Testis (tissue), 5 donors: ENCODE measurements at places on chromosomes 4 and X. TPM values are rescaled to one million over a fixed set of nuclear protein-coding genes. Genes with fewer than 3 reads are reported as not detected.

DNA sequence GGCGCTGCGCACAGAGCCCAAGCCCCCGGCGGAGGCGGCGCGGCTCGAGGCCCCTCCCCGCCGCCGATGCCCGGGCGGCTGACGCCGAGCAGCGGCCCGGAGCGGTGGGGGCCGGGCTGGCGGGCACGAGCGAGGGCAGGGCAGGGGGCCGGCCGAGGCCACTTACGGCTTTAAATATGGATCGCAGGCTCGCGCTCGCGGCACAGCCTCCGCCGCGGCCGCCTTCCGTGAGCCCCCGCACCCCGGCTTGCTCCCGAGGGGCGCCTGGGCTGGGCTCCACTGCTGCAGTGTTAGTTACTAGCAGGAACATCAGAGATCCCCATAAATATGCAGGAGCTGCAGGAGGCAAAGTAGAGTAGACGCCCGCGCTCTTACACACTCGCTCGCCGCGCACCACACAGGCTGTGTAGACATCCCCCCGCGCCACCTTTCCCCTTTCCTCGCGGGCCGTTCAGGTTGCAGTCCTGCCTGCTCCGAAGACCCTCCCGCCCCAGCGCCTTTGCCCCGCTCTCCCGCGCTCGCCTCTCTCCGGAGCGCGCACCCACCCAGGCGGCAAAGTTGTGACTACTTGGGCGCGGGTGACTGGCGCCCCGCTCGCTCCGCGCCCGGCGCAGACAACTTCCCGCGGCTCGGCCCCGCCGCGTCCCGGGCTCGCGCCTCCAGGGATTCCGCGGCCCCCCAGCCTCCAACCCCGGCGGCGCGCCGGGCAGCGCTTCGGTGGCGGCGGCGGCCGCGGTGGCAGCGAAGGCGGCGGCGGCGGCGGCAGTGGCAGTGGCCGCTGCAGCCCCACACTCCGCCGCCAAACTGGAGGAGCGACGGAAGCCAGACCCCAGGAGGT lies 152.0 kb upstream of the SLC4A4 start:
- peaks cover 6% of the 10 kb centered on the region for H3K4me1 ChIP-seq
- DNase-seq: peak; percentile 44
- peak overlapping the region; percentile 59 for H3K27ac ChIP-seq
- peak overlapping the region; percentile 56 for H3K4me3 ChIP-seq
- H3K36me3 ChIP-seq: no peaks in the 10 kb centered on the region

DNA sequence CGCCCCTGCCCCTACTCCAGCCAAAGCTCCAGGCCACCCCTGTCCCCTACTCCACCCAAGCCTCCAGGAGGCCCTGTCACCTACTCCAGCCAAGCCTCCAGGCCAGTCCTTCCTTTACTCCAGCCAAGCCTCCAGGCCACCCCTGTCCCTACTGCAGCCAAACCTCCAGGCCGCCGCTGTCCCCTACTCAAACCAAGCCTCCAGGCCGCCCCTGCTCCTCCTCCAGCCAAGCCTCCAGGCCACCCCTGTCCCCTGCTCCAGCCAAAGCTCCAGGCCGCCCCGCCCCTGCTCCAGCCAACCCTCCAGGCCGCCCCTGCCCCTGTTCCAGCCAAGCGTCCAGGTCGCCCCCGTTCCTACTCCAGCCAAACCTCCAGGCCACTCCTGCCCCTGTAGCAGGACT lies 5.1 kb upstream of the ASMT start:
- no peaks in the 10 kb centered on the region for H3K36me3 ChIP-seq
- no peaks in the 10 kb centered on the region for H3K27me3 ChIP-seq
- no peak for DNase-seq
- no peak overlapping the region for H3K4me3 ChIP-seq
- H3K4me1 ChIP-seq: no peaks in the 10 kb centered on the region
- no peak overlapping the region for H3K27ac ChIP-seq

- DNase-seq: no peak
- H3K36me3 ChIP-seq: no peaks in the 10 kb centered on the region
- H3K27ac ChIP-seq: no peak overlapping the region
- no peaks in the 10 kb centered on the region for H3K27me3 ChIP-seq
Measured at GRCh38 chr4:76029300-76029699, 6.0 kb upstream of the CXCL10 start.

DNA sequence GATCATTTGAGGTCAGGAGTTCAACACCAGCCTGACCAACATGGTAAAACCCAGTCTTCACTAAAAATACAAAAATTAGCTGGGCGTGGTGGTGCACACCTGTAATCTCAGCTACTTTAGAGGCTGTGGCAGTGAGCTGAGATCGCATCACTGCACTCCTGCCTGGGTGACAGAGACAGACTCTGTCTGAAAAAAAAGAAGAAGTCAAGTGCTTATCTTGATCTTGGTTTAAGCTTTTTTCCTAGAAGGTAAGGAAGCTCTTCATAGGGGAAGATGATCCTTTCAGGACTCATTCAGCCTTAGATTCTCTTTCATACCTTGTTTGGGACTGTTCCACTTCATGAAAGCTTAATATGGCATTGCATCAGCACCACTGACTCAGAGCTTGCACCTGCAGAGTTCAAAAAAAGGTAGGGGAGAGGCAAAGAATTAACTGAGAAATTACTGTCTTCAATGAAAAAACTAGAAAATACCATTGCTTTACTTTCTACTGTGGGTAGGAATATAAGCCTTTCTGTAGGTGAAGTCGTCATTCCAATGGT lies 70.8 kb upstream of the EPGN start:
- DNase-seq: no peak
- no peak overlapping the region for H3K4me3 ChIP-seq
- no peak overlapping the region for H3K27ac ChIP-seq
- H3K27me3 ChIP-seq: no peaks in the 10 kb centered on the region

DNA sequence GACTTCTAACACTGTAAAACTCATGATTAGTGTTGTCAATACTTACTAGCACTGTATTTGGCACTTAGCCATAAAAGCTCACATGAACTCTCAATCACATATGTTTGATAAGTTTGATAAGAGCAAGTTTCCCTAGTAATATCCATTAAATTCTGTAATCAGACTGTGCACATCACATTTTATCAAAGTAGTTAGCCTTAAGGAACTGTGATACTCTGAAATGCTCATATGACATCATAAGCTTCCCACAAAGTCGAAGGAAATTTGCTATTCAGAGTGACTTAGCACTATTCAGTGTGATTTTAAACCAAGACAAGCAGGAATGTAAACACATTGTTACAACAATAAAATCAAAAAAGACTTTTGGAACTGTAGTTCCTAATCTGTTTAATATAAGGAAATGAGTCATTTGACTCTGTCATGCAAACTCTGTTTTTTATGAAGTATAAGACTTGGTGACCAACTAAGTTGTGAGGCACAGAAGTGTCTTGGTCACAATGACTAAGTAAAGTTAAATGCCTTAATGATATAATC lies 6.7 kb downstream of the SLC7A11 start:
- no peaks in the 10 kb centered on the region for H3K4me1 ChIP-seq
- no peak for DNase-seq
- no peak overlapping the region for H3K4me3 ChIP-seq
- H3K27ac ChIP-seq: no peak overlapping the region

DNA sequence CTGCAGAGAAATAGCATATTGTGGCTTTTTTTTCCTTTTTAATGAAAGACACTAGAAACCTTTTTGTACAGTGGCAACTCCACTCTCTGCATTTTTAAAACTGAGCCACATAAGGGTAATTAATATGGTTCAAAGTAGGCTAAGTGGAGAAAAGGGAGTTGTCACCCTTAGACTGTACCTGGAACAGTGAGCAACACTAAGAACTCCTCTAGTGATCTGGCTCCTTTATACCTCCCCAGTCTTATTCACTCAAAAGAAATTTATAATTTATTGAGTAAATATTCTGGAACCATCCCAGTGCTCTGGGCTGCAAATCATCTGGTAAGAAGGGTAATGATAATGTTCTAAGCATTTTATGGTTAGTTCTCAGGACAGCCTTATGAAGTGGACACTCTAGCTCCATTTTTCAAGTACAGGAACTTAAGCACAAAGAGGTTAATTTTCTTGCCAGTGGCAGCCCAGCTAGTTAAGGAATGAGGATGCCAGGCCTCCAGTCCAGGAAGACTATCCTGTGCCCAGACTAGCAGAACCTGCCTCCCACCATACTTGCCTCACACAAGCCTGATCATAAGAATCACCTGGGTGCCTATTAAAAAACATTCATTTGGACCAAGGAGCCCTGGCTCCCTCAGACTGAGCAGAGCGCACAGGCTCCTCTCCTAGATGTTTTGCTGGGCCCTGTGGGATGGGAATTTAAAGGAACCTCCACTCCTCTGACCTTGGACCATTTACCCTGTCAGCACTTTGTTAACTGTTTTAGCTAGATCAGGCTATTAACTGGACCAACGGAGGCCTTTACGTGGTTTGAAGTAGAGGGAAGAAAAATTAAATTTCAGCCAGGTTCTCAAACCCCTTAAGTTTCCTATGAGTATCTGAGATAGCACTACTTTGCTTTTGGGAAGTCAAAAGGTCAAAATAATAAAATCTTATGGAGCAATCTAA lies 102.6 kb downstream of the PDE5A start:
- no peak for DNase-seq
- H3K27me3 ChIP-seq: no peaks in the 10 kb centered on the region
- H3K4me3 ChIP-seq: no peak overlapping the region
- H3K4me1 ChIP-seq: no peaks in the 10 kb centered on the region

DNA sequence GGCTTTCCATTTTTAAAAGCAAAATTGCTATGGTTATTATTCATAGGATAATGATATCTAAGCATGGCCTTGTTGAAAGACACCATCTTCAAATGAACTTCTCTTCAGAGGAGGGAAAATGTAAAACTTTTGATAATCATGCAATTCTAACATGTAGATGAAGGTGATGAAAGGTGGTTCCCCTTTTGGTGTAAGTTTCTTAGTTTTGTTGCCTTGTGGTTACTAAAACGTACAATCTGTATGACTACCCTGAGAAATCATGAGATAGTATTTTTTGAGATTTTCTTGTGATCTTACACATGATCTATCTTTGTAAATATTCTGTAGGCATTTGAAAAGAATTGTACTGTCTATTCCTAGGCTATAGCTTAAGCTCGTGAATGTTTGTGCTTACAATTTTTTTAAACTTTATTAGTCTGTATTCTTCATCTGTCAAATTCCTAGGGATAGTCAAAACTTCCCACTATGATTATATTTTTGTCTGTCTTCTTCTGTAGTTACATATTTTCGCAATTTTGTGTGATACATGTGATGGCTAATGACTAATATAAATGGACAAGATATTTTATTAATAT lies 47.5 kb downstream of the PTPN13 start:
- no peaks in the 10 kb centered on the region for H3K36me3 ChIP-seq
- H3K27ac ChIP-seq: no peak overlapping the region
- no peak overlapping the region for H3K4me3 ChIP-seq
- no peaks in the 10 kb centered on the region for H3K4me1 ChIP-seq
- no peak for DNase-seq
- no peaks in the 10 kb centered on the region for H3K27me3 ChIP-seq

The ZNF141 gene
- 5.9 TPM for polyA plus RNA-seq
